Mucosa of gallbladder (tissue), 1 donor: ENCODE measurements at places on chromosomes 2 and 18. TPM values are rescaled to one million over a fixed set of nuclear protein-coding genes. Genes with fewer than 3 reads are reported as not detected.

DNA sequence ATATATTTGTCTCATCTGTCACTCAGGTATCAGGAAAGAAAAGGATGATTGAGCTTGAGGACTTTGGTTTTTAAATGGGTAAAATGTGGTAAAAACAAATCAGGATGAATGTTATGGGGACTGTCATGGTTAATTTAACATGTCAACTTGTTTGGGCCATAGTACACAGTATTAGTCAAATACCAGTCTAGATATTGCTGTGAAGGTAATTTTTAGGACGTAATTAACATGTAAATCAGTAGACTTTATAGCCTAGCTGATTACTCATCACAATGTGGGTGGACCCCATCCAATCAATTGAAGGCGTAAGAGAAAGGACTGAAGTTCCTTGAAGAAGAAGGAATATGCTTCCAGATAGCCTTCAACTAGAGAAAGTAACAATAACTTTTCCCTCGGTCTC lies 275.7 kb upstream of the ZNF804A start:
- no peak for DNase-seq

GRCh38 chr18:27120246-27120645 lies 64.9 kb downstream of the CHST9 start:
- DNase-seq = no peak

DNA sequence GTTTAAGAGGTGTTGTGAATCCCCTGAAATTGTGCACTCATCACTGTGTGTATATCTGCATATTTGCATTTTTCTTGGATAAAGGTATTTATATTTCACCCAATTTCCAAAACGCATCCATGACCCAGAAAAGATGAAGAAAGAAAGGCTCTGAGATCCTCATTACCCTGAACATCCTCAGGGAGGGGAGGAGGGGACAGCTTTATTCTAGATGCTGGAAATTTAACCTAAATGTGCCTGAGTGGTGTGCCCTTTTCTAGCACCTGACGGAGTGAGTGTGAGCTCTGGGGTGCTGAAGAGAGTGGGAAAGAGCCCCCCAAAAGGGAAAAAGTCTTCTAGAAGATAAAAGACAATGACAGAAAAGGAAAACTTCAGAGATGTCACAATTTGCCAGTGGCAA lies 20.8 kb downstream of the CNTNAP5 start:
- no peak for DNase-seq

DNA sequence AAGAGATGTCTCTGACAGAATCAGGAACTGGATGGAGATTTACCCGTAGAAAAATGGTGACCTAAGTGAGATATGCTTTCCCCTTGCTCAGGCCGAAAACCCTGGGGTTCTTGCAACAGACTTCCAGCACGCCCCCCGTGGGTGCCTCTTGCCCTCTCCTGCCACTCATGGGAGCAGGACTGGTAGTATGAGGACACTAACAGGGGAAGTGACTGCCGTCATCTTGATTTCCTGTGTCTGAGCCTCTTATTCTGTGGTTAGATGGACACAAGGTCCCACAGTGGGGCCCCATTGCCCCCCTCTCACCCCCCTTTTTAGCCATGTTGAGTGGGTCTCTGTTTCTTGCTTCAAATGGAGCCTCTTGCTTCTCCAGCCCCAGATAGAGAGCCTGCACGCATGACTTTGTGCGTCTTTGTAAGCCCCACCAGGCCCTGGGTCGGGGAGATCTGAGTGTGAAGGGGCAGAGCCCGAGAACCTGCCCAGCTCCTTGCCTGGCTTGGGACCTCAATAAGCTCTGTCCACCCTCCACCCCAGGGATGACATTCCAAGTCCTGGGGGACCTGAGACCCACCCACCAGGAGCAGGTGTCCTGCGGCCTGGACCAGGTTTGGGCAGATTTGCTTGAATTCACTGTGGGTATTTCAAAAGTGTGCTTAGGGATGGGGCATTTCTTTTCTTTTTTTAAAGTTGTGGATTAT lies 12.6 kb downstream of the GNLY start:
- DNase-seq = no peak

DNA sequence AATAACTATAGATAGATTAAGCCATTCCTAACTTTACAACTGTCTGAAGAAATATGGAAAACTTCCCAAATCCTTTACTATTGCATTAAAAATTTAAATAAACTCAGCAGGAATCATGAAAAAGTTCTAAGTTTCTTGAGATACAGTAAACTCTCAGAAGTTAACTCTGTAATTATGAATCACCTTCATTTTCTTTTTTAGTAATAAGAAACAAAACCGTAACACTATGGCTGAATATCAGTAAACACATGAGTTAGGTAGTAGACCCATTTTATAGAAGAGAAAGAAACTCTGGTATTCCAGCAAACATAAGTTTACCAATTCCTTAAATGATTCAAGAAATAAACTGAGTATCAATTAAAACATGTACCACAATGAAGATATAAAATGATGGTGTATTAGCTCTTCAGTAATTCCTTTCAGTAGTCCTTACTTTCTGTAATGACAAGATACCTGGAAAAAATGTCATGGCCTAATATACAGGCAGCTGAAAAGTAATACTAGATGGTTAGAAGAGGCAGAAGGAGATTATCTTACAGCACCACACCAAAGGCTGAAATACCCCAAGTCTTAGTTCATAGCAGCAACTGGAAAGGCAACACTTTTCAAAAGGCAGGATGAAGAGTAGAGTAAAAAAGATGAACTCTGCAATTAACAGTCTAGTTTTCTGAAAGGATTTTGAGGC lies 11.5 kb downstream of the TRIP12 start:
- no peak for DNase-seq

DNA sequence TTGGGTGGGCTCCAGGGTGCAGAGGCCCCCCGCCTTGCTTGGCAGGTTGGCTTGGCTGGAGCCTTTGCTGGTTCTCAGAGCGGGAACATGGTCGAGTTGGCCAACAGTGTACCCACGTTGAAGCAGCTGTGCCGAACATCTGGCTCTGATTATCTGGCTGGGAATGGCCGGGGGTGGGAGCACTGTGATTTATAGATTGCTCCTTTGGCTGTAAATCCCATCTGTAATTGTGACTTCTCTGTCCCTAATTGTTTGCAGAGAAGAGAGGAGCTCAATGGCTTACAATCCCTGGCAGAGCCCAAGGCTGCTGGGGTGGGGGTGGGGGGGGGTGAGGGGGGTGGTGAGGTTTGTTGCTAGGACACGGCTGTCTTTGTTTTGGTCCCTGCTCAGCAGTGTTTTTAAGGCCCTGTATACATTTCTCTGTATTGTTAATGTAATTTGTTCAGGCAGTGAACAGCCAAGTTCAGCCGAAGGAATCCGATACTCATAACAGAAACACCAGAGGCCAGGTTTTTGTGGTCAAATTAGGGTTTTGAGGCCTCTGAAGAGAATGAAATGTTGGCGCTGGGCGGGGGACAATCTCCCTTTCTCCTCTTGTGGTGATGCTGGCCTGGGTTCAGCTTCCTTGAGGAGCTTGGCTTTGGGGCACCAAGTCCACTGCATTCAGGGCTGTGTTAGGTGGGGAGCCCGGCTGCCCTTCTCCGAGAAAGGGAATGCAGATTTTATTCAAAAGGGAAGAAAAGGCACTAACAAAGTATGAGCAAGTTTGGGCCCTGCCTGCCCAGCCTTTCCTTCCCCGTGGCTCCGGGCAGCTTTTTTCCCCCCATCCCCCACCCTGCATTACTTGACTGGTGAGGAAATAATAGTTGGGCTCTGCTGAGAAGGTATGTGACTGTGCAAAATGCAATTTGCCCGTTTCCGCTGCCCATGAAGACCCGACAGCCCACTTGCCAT lies 82.5 kb downstream of the TCF7L1 start:
- DNase-seq = no peak

GRCh38 chr2:190809876-190810525 lies 70.6 kb upstream of the GLS start:
- DNase-seq = no peak

DNA sequence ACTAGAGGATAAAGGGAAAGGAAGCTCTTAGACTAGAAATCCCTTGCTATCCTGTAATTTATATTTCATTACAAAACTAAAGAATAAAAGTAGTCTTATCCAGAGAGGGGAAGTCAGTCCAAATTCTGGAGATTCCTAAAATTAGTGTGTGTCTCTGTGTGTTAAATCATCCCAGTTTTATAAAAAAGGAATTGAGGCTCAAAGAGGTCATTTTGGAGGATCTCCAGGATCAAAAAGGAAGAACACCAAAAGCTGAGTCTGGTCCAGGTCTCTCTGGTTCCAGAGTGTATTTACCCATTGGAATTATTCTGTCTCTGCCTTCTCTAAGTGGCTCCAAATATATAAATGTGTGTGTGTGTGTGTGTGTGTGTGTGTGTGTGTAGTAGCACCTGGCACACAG lies 166.7 kb downstream of the NRXN1 start:
- DNase-seq = no peak

- DNase-seq = no peak
These were observed 73.9 kb upstream of the NCKAP5 start for GRCh38 chr2:133641942-133642725.

GRCh38 chr18:55380589-55380988 lies 207.4 kb downstream of the TCF4 start:
- DNase-seq = no peak

DNA sequence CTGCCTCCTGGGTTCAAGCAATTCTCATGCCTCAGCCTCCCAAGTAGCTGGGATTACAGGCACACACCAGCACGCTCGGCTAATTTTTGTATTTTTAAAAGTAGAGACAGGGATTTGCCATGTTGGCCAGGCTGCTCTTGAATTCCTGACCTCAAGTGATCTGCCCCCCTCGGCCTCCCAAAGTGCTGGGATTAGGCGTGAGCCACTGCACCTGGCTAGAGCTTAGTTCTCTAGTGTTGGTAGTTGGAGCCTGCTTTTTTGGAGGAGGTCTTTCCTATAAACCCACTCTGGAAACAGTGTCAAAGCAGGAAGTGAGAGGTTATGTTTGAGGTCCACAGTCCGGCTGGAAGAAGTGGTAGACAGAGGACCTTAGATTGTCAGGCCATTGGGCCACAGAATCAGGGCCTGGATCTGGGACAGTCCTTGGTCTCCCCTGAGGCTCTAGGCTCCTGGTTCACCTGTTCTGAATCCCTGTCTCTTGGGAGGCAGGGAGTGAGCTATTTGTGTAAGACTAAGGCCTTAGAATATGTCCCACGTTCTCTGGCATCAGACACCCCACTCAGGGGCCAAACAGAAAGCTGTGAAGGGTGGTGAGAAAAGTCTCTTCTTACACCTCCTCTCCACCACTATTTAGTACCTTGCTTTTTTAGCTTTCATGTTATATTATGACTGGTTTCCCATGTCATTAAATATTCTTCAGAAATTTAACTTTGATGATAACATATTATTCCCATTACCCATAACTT lies 34.5 kb downstream of the PCBP1 start:
- DNase-seq = no peak

DNA sequence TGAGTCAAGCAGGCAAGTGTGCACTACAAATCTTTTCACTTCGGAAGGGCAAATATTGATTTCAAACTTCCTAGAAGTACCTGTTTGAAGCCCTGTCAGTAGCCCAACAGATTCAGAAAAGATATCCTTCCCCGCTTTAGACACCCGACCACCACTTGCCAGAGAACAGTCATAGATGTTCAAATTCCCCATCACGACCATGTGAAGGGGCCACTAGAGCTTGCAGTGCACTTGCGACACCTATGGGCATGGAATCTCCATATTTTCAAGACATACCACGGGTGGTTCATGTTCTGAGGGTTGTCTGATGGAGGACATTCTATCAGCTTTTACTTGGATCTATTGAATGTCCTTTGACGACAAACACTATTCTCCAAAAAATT lies 23.8 kb downstream of the GNLY start:
- no peak for DNase-seq

DNA sequence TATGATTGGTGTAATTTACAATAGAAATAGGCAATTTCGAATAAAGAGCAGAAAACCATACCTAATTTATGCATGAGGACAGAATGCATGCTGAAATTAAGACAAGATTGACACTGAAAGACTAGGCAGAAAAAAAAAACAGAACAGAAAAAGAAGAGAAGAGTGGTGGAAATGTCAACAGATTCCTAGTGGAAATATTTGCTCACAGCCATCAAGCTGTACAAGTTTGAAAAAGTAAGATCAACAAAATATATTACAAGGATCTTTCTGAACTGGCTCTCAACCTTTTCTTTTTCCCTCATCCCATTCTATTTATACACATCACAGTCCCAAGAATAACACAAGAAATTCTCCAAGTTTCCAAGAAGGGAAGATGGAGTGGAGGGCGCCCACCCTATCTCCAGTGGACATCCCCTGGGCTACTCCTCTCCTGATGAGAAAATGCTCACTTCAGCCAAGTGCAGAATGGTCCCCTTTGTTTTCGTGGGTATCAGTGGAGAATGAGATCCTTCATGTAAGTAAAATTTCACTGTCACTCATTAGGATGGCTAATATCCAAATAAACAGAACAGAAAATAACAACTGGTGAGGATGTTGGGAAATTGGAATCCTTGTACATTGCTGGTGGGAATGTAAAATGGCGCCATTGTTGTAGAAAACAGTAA lies 51.0 kb upstream of the ZNF532 start:
- DNase-seq = no peak

DNA sequence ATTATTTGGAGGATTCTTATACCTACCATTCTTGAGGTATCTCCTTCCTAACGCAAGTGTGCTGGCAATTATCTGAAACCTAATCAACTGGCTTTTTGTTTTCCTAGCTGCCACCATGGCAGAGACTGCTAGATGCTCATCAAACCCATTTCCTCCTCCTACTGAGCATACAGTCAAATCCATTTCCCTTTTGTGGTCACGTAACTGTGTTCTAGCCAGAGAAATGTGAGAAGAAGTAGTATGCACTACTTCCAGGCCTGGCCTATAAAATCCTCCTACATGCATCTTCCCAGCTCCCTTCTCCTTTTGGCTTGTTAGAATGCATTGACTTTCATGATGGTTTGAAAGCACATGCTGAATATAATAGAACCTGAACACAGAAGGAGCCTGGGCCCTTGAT lies 494.1 kb upstream of the MEIS1 start:
- DNase-seq = no peak

DNA sequence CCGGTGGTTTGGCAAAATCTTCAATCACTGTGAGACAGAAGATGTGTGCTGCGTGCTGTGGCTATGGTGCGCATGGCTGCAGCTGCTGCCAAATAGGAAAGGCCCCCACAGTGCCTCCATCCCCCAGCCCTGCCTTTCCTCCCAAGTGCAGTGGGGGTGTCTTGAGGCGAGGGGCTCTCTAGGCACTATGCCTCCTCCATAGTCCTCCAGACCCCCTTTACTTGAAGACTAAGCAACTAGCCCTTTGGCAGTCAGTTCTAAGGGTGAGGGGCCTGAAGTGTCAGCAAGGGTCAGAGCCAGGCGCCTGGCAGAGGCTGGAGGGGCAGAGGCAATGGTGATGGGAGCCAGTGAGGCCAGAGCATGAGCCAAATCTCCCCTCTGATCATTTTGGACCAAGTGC lies 13.6 kb upstream of the TMEM185B start:
- DNase-seq = no peak

- DNase-seq = no peak
These were observed 292.0 kb downstream of the ZNF804A start for GRCh38 chr2:184890311-184890710.

- no peak for DNase-seq
These were observed 95.4 kb downstream of the C1QL2 start for GRCh38 chr2:119063177-119063576.

GRHL1 gene
- total RNA-seq = 7.2 TPM

C2orf80 gene
- total RNA-seq = not detected

MAPRE3 gene
- total RNA-seq = 25.2 TPM

STARD6 gene
- not detected for total RNA-seq

KCNG3 gene
- 0.12 TPM for total RNA-seq

TCF23 gene
- total RNA-seq = 0.12 TPM

STON1 gene
- 30.7 TPM for total RNA-seq

DHRS9 gene
- 2.0 TPM for total RNA-seq

SIX2 gene
- not detected for total RNA-seq

ZRANB3 gene
- 4.8 TPM for total RNA-seq

APCDD1 gene
- total RNA-seq = 170 TPM
